Urothelium cell line (cell line): ENCODE measurements at places on chromosomes 7 and 10.

DNA sequence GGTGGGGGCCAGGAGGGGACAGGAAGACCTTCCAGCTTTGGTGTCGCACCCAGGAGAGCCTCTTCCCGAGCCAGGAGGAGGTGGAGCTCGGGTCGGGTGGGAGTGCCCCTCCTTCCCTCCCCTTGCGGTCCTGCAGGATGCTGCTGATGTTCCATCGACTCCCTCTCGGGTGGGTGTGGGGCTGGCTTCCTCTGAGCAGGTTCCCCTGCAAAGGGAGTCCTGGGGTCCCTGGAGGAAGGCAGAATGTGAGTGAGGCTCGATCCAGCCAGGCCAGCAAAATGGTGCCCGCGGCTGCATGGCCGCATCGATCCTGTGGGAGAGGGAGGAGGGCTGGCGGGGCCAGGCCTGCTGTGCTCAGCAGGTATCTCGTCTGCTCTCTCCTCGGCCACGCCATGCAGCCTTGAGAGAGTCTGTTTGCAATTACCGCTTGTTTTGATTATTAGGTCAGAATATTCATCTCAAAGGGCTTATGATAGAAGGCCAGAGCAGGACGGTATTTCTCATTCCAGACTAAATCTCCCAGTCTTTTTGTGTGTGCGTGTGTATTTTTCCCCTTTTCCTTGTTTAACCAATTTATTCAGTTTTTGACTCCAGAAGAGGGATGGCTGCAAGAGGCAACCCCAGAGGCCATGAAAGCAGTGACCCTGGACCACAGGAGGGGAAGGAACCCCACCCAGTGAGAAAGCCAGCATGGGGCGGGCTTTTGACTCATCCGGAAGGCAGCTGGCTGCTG, 137.3 kb upstream of the ZMIZ1 start:
- DNase-seq: no peak

DNA sequence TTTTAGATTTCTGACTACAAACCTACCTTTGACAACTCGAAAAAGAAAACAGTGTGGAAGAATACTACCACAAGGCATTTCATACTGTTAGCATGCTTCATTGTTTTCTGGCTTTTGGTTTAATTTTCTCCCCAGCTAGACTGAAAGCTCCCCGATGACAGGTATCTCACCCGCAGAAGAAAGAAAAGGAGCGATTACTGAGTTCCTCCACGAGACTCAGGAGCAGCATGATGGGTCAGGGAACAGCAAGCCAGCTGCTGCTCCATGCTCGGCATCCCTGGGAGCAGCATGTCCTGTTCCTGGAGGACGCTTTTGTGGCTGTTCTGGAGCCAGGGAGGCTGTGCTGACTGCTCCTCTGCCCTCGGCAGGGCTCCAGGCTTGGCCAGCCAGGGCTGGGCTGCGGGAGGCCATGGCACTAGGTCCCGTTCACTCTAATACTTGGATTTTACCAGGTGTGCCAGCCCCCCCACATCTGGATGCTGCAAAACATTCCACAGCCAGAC, 133.4 kb downstream of the PRKAG2 start:
- no peak for DNase-seq

DNA sequence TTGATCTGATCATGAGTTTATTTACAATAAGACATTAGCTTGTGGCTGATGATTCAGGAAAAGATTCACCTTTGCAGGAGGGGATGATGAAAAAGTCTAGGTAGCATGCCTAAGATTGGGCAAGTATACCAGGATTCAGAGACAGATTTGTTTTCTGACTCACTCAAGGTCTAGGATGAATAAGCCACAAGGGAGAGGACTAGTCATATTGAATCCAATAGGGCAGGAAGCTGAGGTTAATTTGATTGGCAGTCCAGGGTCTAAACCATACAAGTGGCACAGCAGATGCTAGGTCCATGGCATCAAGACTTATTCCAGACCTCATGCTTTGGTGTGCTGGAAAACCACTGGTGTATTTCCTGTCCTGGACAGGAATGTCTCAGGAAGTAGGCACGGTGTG, 1133.4 kb downstream of the XPNPEP1 start:
- peak; percentile 63 for DNase-seq

GRCh38 chr10:93079663-93080349, 6.1 kb downstream of the CYP26A1 start:
- no peak for DNase-seq

- DNase-seq: no peak
Observed at GRCh38 chr10:80697926-80698325, 160.2 kb downstream of the SH2D4B start.

DNA sequence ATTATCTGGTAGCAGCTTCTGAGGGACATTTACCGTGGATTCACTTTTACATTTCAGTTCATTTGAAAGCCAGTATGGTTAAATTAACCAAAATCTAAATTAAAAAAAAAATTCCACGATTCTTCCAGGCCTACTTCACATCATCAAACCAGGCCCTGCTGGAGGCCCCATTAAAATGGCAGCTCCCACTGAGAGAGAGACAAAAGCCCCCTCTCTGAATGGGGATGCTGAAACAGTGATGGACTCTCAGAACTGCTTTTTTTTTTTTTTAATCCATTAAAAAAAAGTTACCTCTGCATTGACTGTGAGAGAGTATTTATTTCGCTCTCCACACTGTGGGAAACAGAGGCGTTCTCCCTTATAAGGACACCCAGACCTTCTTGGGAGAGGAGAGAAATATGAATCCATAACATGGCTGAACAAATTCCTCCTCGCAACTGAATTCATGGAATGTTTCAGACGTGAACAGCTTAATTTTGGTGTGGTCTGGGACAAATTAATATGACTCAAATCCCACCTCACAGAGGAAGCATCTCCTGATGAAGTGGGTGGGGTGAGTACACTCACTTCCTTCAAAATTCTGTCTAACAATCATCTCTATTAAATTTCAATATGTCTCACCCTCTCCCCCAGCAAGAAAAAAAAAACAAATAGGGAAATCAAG, 73.5 kb downstream of the SAMD9 start:
- no peak for DNase-seq

GRCh38 chr10:28278842-28279241, 24.0 kb downstream of the MPP7 start:
- DNase-seq: no peak

DNA sequence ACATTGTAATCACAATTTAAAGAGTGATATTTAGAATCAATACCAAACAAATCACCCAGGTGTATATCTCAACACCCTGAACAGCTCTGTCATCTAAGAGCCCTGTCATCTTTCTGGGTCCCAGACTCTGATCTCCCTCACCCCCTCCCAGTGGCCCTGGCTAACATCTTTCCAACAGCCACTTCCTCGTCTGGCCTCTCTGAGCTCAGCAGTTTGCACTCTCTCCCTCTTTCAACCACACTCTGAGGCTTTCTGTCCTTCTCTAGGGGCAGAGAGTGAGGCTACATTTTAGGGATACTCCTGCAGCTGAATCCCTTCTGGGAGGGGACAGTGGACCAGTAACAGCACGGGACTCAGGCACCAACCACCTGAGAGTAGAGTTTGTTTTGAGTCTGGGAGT, 17.1 kb upstream of the PRRT4 start:
- no peak for DNase-seq

GRCh38 chr7:12965767-12966166, 278.3 kb downstream of the ARL4A start:
- no peak for DNase-seq

DNA sequence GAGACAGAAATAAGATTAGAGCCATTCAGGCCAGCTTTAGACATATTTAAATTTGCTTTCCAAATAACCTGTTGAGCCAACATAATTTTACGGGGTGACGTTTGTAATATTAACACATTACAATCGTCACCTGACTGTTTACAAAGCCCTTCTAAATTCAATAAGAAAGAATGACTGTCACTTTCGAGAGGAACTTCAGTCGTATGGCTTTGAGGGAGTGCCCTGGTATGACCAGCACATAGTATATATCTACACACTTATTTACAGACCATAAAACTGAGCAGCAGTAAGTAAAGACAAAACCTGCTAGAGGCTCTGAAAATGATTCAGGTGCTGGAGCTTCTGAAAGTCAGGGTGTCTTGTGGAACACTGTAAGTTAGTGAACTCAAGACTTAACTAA, 62.4 kb downstream of the BLNK start:
- no peak for DNase-seq

DNA sequence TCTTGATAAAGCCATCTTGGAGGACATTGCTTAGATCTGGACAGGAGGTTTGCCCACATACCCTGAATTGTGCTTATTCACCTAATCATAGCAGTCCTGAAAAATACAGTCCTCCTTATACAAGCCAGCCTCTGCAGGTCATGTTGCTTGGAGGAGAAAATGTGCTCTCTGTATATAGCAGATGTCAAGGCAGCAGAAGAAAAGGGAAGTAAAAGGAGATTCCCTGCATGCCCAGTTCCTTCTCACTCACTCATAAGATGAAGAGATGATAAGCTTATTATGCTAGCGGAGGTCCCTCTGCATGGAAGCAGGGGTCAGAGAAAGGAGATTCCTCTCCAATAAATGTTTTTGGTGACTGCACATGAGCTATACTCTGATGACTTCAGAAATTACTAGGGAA, 458.8 kb upstream of the ZMIZ1 start:
- DNase-seq: no peak

- DNase-seq: no peak
Observed at GRCh38 chr7:33091111-33091531, 18.1 kb downstream of the RP9 start.

DNA sequence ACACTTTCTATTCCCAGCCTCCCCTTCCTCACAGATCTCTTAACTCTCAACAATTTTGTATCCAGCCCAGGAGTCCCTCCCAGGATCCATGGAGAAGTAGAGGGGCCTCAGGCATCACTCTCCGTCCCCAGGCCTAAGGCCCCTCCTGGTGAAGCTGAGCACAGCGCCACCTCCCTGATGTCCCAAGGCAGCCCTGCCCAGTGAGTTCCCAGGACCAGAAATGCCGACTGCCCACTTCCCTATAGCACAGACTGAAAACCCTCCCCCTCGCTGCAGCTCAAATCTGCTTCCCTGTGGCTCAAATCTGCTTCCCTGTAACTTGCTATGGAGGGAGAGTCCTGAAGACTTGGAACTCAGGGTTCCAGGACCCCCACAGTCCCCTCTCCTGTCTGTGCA, 35.6 kb downstream of the YKT6 start:
- DNase-seq: no peak

- no peak for DNase-seq
Observed at GRCh38 chr7:17153536-17153935, 144.9 kb upstream of the AHR start.

GRCh38 chr10:49139846-49140195, 6.0 kb upstream of the FAM170B start:
- DNase-seq: peak; percentile 81

DNA sequence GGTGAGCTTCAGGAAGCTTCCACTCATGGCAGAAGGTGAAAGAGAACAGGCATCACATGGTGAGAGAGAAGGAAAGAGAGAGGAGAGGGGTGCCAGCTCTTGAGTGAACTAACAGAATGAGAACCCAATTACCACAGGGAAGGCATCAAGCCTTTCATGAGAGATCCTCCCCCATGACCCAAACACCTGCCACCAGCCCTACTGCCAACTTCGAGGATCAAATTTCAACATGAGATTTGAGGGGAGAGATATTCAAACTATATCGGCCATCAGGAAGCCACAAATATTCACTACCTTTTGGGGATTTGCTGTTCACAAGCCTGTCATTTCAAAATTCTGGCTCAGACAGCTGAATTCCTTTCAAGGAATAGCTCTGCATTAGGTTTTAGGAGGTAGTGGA, 39.9 kb upstream of the SMNDC1 start:
- no peak for DNase-seq

GRCh38 chr10:122293156-122293960, 22.3 kb downstream of the BTBD16 start:
- DNase-seq: no peak

GRCh38 chr10:103688491-103688890, 166.9 kb downstream of the SH3PXD2A start:
- no peak for DNase-seq

DNA sequence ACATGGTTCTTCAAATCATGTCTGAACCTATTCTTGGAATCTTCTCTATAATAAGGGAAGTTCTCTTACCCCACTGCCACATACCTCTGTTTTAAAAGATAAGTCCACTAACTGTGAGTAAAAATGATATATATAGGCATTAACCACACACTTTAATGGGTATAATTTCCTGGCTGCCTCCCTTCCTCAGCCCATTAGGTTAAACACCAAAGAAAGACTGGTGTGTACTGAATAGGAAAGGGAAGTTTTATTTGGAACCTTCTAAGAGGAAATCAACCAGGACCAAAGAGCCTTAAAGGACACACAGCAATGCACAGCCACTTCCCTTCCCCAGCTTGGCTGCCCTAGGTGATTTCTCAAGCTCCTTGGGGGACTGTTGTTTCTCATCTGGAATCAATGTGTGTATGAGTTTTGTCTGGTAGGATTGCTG, 5.0 kb upstream of the WBP1L start:
- no peak for DNase-seq

GRCh38 chr7:121761399-121761798, 111.6 kb upstream of the PTPRZ1 start:
- DNase-seq: no peak
